ENCODE measurements at places on chromosomes 4 and X.

- no peak for DNase-seq
Measured at GRCh38 chr4:141180991-141181761, 39.5 kb upstream of the ZNF330 start.

DNA sequence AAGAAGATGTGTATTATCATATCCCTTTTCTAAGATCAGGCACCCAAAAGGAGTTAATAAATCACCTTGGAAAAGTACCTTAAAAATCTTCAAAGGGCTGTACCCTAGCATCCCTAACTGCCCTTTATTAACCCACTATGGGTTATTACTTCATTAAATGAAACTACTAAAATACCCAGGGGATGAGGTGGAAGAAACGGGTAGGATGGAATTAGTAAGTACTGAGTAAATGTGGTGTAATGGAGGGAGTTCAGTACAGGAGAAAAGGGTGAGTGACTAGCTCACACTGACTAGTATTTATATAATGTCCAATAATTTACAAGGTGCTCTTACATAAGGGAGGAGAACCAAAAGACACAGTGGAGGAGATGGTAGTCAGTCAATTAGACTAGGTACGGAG lies 51.0 kb upstream of the RASGEF1B start:
- no peak for DNase-seq

- no peak for DNase-seq
Measured at GRCh38 chr4:20313237-20314030, 61.7 kb downstream of the SLIT2 start.

- DNase-seq = no peak
Measured at GRCh38 chr4:11512871-11513270, 84.2 kb upstream of the HS3ST1 start.

- no peak for DNase-seq
Measured at GRCh38 chrX:21382715-21383114, 8.5 kb downstream of the CNKSR2 start.

DNA sequence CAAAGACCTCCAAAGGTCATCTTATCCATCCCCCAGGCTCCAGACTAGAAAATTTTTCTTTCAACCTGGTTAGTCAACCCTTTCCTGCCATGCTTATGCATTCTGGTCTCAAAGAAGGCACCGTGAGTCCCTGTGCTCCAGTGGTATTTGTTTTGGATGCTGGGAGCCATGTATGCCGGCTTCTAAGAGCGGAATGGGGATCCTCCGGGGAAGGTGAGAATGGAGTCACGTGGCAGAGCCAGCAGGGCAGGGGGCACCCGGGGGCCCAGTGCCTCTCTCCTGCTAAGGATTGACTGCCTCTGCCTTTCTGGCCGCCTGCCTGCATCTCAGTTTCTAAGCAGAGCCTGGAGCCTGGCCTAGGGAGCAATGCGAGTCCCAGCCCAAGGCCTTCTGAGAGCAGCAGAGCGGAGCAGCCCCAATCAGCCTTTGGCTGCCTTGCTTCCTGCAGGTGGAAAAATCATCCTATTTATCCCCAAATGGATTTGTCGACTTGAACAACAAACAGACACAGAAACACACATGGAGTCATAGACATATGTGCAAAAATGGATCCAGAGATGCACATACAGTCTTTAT lies 141.0 kb downstream of the PJA1 start:
- no peak for DNase-seq

DNA sequence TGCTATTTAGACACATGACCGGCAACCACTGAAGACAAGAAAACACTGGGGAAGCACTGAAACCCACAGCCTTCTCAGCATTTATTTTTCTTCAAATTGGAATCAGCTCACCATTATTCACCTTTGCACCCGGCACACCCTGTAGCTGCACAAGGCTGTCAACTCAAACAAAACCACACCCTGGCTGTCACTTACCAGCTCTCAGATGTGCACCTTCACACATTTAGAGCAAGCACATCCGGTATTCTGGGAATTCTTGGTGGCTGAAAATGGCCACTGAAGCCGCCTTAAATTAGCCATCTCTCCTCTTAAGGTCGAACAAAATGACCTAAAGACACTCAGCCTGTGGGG lies 5.9 kb downstream of the ZFYVE28 start:
- no peak for DNase-seq

GRCh38 chr4:136634121-136634520 lies 898.2 kb downstream of the PCDH18 start:
- DNase-seq = no peak

GRCh38 chr4:150960079-150960478 lies 55.0 kb downstream of the LRBA start:
- DNase-seq = no peak

- DNase-seq = peak; percentile 54
Measured at GRCh38 chrX:40148385-40149285, 50.9 kb upstream of the BCOR start.

GRCh38 chrX:9340598-9341290 lies 124.1 kb upstream of the TBL1X start:
- DNase-seq = peak; percentile 58

GRCh38 chr4:80172203-80172602 lies 25.1 kb upstream of the PRDM8 start:
- DNase-seq = no peak

GRCh38 chr4:121062521-121062920 lies 9.8 kb downstream of the NDNF start:
- no peak for DNase-seq

GRCh38 chr4:38905652-38906385 lies 38.2 kb downstream of the FAM114A1 start:
- DNase-seq = no peak

- peak; percentile 66 for DNase-seq
Measured at GRCh38 chrX:153708415-153708814, 15.8 kb downstream of the BCAP31 start.
